ENCODE measurements at places on chromosomes 7 and 10. TPM values are rescaled to one million over a fixed set of nuclear protein-coding genes. Genes with fewer than 3 reads are reported as not detected.

GRCh38 chr10:125189162-125189561 lies 28.8 kb upstream of the CTBP2 start:
- DNase-seq: no peak

GRCh38 chr10:126387041-126387921 lies 996 bp downstream of the ADAM12 start:
- DNase-seq: peak; percentile 70

GRCh38 chr10:37563107-37563714 lies 294.2 kb downstream of the ZNF248 start:
- no peak for DNase-seq

DNA sequence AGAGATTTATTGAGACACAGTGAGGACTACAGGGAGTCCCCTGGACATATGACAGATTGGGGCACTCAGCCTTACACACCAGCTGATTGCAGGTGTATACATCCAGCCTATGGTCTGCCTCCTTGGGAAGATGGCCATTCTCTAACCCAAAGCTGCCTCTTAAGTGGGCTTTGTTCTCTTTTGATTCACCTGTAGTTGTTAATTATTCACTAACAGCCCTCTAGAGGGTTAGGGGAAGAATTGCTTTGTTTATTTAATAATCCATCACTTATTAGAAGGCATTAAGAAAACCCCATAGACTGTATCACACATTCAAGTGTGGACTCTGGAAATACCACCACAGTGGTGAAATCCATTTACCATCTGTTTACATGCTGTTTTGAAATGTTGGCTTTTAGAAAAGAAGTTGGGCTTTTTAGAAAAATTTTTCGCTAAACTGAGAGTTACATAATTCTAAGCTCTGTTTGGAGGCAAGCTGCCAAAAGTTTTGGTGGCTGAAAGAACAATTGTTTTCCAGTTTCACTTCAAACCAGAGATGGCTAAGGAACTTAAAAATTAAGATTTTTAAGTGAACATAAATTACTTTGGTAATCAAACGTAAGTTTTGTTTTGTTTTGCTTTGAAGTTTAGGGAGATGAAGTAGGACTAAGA lies 379.1 kb downstream of the ADRA2A start:
- no peak for DNase-seq

GRCh38 chr7:77802557-77803405 lies 4.2 kb downstream of the PHTF2 start:
- DNase-seq: no peak

- DNase-seq: no peak
These were observed 134.9 kb downstream of the TNS3 start for GRCh38 chr7:47446871-47447466.

GRCh38 chr10:92291616-92291865 lies 574 bp downstream of the MARCHF5 start:
- no peak for DNase-seq

DNA sequence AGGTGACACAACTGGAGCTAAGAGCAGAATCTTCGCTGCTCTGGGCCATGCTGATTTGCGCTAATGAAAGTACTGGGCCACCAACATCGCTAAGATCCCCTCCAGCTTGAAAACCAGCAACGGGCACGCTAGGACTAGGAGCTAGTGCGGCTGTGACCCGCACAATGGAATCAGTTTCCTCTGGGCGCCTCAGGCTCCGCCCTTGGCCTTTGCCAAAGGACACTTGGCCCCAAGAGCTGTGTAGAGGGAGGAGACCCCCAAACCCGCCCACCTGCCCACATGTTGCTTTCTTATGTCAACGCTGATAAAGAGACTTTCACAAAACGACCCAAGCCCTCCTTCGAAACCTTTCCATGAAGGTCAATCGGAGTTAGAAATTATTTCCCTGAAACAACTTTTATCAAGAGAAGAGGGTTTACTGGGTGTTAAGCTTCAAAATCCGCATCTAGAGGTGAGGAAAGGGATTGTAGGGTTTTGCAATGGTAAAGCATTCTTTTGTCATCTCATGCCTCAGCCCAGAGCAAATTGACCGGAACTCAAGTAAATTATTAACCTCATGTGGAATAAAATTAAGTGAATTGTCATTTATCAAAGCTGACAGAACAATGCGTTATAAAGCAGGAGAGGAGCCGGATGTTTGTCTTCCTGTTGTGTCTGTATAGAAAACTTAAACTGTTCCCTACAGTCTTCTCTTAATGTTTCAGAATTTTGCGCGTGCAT lies 9.4 kb downstream of the ABCB5 start:
- DNase-seq: no peak

DNA sequence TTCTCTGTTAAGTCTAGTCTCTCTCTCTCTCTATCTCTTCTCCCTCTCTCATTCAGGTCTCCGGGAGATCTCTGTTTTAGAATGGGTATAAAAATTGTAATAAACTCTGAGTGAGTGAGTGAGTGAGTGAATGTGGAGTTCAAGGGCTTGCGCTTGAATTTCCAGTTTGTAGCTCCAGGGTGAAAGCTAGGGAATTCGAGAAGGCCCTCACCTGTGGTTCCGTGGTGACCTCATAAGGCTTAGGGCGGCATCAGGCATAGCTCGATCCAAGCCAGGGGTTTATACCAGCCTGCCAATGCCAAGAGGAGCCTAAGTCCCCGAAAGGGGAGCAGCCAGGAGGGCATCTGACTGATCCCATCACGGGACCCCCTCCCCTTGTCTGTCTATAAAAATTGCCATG lies 456 bp downstream of the AKR1B15 start:
- DNase-seq: no peak

DNA sequence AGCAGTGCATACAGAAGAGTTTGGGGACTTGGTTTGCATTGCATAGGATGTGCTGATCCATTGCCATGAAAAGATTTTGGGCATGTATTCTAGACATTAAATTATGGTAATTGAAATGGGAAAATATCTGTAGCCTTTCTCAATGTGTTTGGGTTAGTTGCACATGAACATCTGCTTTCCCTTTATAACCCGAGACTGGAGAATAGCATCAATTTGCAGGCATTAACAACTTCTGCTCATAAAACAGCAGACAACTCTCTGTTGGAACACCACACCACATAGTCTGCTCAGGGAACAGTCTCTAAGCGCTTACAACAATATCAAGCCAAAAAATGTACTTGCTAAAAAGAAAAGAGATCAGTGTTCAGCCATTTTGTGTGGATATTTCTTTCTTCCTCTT lies 1391.1 kb upstream of the LRRTM3 start:
- DNase-seq: no peak

DNA sequence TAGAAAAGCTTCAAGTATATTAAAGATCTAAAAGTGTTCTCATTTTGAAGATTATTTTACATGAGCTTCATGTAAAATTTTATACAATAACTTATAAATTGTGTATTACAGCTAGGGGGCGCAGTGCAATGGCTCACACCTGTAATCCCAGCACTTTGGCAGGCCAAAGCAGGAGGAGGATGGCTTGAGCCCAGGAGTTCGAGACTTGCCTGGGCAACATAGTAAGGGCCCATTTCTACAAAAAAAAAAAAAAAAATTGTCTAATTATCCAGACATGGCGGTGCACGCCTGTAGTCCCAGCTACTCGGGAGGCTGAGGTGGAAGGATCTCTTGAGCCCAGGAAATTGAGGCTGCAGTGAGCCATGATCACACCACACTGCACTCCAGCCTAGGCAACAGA lies 16.6 kb downstream of the ACBD5 start:
- no peak for DNase-seq

GRCh38 chr10:76497666-76498065 lies 1066.2 kb downstream of the LRMDA start:
- no peak for DNase-seq

GRCh38 chr7:50872437-50872836 lies 89.7 kb upstream of the GRB10 start:
- no peak for DNase-seq

DNA sequence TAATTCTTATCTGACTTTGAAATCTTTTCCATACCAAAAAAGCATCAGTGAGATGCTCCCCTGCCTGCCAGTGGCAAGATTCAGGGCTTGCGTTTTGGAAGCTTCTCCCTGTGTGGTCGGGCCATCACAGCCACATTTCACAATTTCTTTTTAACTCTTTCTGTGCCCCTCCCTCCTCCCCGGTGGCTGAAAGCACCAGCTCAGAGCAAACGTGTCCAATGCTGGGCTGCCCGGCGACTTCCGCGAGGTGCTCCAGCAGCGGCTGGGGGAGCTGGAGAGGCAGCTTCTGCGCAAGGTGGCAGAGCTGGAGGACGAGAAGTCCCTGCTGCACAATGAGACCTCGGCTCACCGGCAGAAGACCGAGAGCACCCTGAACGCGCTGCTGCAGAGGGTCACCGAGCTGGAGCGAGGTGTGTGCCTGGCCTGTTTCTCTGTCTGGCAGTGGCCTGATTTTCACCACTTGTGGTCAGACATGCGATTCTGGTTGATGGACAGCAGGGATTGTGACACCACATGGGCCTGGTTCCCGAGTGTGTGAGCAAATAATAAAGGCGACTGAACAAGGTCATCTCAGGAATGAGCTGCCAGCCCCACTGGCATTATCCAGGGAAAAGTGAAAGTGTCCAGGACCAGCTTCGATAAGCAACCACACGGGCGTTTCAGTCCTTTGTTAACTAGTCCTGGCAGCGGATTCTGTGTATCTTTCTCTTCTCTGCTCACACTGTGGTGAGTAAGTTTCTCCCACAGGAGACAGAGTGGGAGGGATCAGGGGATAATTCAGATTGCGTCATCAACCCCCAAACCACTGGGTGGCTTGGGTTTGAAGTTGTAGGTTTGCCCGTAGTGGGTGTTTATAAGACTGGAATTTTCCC lies 2.6 kb downstream of the NPTX2 start:
- DNase-seq: peak; percentile 63

GRCh38 chr10:97686301-97686961 lies 610 bp downstream of the AVPI1 start:
- no peak for DNase-seq

- no peak for DNase-seq
These were observed 25.5 kb upstream of the INMT start for GRCh38 chr7:30726296-30727006.

Gene ZNF488
- not detected for total RNA-seq

Gene ADAM12
- 0.38 TPM for total RNA-seq

Gene TMEM196
- total RNA-seq: not detected

Gene SLC26A4
- 0.46 TPM for total RNA-seq

Measured in Right ventricle myocardium superior (tissue), 1 donor.